CD4-positive, alpha-beta T cell treated with Interleukin-21 for 1 hour (primary cell): ENCODE measurements at places on chromosomes 3 and 15.

DNA sequence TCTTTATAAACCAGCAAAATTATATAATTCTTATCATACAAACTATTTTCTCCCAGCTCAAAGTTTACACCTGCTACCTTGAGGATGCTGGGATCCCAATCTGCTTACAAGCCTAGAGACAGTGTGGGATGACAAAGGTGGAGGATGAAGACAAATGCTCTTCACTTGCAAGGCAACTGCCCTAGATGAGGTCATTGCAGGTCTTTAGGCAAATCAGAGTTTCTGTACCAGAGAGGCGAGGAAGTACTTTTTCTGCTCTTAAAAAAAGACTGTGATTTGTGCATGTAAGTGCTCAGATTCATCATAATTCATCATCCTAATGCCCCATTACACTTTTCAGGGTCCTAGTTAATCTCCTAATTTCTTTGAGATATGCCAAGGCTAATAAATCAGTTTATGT is 376.1 kb downstream of the ZPLD1 start:
- no peak for DNase-seq

- no peak for DNase-seq
Observed at GRCh38 chr3:102761766-102762165, 327.0 kb downstream of the ZPLD1 start.

DNA sequence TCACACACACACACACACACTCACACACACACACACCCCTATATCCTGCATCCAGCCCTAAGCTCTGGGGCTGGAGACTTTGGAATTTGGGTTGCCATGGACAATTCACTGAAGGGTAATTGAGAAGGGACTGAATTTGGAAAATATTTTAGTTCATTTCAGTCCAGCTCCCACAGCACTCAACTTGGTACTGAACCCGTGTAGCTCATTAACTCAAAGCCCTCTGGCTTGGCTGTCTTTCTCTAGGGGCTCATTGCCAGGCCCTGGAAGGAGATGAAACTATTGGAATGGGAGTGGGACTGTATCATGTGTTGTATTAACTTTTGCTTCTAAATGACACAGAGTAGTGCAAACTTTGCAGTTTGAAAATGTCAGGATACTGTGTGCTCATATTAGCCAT is 157.3 kb downstream of the EPHB1 start:
- no peak for DNase-seq

DNA sequence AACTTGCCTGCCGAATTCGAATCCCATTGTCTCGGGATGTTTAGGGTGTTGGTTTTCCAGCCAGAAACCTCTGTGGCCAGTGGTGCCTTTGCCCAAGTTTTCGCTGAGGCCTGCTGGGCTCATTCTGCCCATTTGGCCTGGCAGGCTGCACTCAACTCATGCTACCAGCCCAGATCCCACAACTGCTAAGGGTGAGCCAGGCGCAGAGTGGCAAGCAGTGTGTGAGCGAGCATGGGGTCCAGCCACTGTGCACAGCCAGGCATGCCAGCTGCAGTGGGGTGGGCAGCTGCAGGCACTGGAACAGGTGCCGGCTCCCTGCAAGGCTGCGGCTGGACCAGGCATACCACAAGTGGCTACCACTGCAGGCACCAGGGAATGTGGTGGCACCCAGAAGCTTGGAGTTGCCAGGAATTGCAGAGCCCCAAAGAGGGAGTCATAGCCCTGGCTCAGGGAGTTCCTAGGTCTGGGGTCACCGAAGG is 151.4 kb upstream of the P2RY1 start:
- no peak for DNase-seq

GRCh38 chr15:90596943-90597342 is 67.2 kb downstream of the CRTC3 start:
- DNase-seq: no peak

DNA sequence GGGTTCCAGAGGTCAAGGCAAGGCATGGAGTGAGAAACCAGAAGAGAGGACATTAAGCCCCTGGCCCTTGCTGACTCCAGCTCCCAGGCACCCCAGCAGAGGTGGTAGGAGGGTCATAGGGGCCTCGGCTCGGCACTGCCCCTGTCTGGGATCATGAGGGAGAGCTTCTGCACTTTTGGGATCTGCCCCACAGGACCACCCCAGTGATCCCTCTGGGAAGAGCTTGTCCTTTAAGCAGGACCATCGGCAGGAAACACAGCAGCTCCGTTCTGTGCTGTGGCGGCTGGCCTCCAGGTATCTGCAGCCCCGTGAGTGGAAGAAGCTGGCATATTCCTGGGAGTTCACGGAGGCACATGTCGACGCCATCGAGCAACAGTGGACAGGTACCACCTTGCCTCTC is 35.5 kb downstream of the ANKDD1A start:
- DNase-seq: no peak

GRCh38 chr3:150605998-150606641 is 3.0 kb downstream of the SELENOT start:
- DNase-seq: no peak

DNA sequence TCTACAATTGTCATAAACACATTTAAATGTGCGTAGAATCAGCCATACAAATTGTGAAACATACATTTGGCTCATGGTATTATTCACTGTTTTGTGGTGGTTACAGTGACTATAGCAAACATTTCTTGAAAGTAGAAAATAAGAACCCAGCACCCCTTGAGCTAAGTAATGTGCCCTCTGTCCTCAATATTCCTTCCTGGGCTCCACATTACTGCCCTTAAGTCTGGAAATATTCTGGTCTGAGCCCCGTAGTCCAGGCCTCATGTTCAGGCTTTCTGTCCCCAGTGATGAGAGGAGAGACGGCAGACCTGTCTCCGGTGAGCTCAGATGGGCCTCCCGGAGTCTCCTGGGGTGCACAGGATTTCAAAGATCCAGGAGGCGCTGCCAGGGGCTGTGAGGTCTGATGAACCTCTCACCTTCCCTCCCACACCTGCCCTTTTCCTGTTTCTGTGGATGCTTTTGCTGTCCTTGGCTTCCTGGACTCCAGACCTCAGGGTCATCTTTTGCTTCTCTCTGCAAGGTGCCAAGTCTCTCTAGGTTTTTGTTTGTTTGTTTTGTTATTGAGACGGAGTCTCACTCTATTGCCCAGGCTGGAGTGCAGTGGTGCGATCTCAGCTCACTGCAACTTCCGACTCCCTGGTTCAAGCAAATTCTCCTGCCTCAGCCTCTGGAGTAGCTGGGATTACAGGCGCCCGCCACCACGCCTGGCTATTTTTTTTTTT is 8.8 kb upstream of the MUC20 start:
- DNase-seq: no peak

DNA sequence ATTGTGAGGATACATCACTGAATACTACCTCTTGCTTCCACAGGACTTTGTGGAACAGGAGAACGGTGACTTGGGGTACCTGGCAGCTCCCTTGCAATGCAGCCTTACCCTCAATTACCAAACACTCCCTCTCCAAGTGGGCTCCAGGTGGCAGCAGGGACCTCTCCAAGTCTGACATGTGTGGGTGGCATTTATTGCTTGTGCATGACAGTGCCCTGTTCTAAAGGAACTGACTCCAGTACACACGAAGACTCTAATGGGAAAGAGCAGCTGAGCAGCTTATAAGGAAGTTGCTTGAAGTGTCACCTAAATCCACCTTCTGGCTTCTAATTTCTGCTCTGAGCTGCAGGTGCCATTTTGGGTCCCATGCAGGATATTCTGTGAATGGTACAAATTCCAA is 174.1 kb upstream of the SLCO3A1 start:
- DNase-seq: no peak

- DNase-seq: no peak
Observed at GRCh38 chr3:52441772-52442332, 3.1 kb downstream of the SEMA3G start.

GRCh38 chr15:80474224-80475215 is 70.3 kb downstream of the ARNT2 start:
- DNase-seq: no peak

GRCh38 chr15:83436513-83437158 is 10.5 kb upstream of the SH3GL3 start:
- DNase-seq: no peak

GRCh38 chr3:52237657-52238172 is 1.2 kb downstream of the TWF2 start:
- DNase-seq: no peak

DNA sequence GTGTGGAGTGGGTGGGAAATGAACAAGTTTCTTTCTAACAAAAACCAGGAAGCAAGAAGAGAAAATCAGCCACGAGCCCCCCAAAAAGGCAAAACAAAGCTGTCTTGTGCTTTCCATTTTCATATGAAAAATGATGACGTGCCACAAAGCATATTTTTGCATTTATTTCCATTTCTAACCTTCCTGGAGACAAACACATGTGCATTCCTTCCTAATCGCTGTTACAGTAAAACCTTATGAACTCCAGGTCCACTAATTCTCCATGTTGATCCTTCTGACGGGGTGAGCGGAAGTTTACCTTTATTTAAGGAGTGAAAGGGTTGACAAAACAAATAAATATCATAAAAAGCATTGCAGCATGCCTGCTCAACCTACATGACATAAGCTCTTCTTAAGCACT is 211.5 kb downstream of the RORA start:
- no peak for DNase-seq

DNA sequence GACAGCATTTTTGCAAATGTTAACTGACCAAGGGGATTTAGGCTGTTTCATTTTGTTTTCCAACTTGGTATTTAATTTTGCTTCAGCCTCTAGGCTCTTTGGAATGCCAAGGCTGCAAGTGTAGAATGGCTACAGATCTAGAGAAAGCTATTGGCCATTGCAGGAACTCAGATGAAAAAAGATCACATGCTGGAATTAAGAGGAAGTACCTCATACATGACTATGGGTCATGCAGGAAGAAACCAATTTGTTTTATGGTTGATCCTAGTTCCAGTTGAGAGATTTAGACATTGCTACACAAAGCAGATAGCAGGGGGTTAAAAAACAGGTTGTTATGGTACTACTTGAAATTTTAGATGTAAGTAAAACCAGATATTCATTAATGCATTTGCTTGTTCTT is 12.7 kb upstream of the CLDN16 start:
- DNase-seq: no peak
